ENCODE measurements at places on chromosomes 7 and 10.

- no peak for DNase-seq
These were observed 47.7 kb upstream of the NRP1 start for GRCh38 chr10:33382216-33382600.

DNA sequence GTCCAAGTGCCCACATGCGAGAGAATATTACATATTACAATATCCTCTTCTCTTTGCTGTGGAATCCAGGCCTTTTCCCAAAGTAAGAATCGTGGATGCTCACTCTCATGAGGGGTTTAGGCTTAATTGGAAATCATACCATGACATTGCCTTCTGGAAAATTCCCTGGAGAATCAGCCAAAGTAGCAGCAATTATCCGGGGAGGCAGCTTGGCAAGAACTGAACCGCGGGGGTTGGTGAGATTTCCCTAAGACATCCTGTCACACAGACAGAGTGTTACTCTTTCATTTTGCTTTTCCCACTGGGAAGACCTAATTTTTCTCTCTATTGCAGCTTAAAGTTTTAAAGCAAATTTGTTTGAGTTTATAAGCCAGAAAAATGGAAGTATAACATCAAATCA is 463.6 kb upstream of the DPP6 start:
- DNase-seq = no peak

- no peak for DNase-seq
These were observed 462.9 kb upstream of the ZMIZ1 start for GRCh38 chr10:78605800-78606350.

DNA sequence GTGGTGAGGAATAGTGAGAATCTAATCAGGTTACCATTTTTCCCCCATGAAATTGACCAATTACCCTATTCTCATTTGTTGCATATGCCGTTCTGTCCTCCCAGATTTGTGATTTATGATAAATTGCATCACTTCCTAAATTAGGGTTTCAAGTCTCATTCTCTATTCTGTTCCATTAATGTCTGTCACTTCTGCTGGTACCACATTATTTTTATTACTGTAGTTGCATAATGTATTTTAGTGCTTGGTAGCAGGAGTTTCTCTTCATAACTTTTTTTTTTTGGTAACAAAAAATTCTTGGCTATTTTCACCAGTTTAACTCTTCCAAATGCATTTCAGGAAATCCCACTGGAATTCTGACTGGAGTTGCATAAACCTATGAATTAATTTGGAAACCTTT is 44.0 kb upstream of the FAM133B start:
- DNase-seq = no peak

DNA sequence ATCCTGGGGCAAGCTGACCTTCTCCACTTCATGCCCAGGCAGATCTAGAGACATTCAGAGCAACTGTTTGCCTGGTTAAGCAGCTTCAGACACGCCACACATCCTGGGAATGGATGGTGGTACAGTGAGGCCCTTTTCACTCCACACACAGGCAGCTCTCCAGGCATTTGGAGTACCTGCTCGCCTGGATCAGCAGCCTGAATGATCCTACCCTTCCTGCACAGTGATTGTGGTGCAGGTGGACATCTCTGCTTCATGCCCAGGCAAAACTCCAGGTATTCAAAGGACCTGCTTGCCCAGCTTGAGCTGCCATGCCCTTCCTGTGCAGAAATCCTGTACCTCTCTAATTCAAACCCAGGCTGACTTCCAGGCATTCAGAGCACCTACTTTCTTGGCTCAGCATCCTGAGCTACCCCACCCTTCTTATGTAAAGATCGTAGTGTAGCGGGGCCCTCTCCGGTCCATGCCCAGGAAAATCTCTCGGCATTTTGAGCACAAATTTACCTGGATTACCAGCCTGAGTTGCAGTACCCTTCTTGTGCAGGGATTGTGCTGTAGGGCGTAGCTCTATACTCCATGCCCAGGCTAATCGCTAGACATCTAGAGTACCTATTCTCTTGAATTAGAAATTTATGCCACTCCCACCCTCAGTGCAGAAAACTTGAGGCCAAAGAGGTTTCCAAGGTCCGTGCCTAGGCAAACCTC is 972.8 kb downstream of the ANKRD7 start:
- DNase-seq = no peak

DNA sequence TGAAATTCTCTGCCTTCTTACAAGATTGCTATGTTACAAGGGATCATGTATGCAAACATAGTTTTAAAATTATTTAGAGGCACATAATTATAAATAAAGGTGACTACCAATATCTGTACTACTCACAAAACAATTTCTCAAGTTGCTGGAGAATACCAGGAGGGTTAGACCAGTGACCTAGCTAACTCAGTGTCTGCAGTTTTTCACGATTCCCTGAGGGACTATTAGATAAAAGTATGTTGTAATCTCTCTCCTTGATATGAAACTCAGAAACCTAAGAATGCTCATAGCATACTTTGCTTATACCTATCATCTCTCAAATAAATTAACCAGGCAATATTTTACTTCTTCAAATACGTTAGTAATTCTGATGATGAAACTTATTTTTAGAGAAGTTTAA is 534.0 kb upstream of the ANKRD30A start:
- no peak for DNase-seq

GRCh38 chr10:29857843-29858701 is 201.3 kb downstream of the JCAD start:
- DNase-seq = no peak

GRCh38 chr10:97154162-97154561 is 31.6 kb downstream of the SLIT1 start:
- DNase-seq = no peak

- DNase-seq = no peak
These were observed 39.3 kb downstream of the CALML3 start for GRCh38 chr10:5563991-5564536.

DNA sequence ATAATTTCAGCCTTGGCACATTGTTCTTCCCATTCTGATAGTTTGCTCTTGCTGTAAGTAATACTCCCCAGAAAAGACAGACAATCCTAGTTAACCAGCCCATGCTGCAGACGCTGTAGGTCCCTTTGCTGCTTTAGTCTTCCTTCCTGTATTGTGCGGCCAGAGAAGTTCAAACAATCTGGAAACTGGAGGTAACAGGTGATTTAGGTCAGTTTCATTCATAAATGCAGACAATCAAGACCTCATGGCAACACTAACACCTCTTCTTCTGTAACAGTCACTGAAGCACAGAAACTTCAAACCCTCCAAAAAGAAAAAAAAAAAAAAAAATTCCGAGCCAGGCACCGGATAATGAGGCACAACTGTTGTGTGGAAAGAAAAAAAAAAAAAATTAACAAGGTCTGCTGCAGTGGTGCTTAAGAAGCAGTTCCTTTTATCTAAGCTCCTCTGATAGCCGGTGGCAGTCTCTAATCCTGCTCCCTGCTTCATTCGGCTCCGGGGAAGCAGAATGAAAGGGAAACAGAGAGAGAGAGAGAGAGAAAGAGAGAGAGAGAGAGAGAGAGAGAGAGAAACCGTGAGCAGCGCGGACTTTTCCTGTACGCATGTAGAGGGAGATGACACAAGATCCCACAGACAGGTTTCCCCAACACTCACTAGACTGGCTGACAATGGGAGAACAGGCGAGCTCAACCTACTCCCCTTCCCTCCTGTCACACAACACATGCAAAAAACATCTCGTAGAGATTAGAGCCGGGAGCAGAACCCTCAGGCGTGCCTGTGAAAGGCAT is at the start of gene SEMA3A:
Gene SEMA3A, minus strand, starts transcription at position 306 of the 788 bp plus-strand sequence. Its CDS starts 203 bp downstream, at position 103.
- DNase-seq = peak; percentile 0

DNA sequence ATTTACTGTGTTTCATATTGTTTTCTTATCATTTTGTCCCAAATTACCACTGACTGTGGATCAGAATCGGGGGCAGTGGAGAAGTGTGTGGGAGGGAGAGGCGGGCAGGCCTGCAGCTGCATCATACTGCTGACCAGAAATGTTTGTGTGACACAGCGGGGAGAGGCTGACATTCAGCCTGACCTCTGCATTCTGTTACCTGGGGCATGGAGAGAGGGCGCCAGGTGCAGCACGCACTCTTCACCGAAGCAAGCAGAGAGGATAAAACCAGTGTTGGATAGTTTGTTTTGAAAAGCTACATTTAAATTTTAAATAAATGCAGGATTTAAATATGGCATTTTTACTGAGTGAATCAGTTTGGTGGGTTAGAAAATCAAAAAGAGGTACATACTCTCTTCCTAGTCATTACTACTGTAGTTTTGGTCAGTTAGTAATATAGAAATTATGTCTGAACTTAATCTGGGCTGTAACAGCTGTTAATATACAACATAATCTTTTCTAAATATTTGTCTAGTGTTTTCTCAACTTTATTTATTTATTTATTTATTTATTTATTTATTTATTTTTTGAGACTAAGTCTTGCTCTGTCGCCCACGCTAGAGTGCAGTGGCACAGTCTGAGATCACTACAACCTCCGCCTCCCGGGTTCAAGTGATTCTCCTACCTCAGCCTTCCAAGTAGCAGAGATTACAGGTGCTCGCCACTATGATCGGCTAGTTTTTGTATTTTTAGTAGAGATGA is 8.8 kb upstream of the STMP1 start:
- no peak for DNase-seq

DNA sequence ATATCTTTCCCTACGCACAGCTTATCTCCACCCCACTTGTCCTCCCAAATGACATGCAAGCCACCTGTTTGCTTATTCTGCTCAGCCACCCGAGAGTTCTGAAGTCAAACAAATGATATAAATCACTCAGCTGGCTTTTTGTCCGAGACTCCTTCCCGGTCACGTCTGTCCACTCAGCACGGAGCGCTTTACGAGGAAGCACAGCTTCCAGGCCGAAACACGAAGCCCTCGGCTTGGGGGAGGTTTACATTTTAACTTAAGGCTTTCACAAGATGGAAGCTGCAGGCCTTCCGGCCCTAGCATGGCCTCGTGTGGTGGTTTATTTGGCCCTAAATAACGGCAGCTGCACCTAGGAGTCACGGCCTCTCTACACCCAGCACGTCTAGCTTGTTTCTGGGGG is 60.1 kb upstream of the GNA12 start:
- DNase-seq = no peak

- no peak for DNase-seq
These were observed 12.0 kb downstream of the INPP5F start for GRCh38 chr10:119737823-119738222.

GRCh38 chr10:78588194-78588811 is 480.5 kb upstream of the ZMIZ1 start:
- no peak for DNase-seq

Measured in stimulated activated CD8-positive, alpha-beta memory T cell treated with anti-CD3 and anti-CD28 coated beads, Interleukin-12 subunit alpha, Interleukin-12 subunit beta, amount 100 ng/mL, for 1 hour (primary cell).